ENCODE measurements at places on chromosomes 11 and 22.

GRCh38 chr11:587978-588380 is 11.7 kb downstream of the PHRF1 start:
- DNase-seq, result no peak

- no peak for DNase-seq
Observed at GRCh38 chr22:41368543-41369423, 13.0 kb upstream of the TEF start.

DNA sequence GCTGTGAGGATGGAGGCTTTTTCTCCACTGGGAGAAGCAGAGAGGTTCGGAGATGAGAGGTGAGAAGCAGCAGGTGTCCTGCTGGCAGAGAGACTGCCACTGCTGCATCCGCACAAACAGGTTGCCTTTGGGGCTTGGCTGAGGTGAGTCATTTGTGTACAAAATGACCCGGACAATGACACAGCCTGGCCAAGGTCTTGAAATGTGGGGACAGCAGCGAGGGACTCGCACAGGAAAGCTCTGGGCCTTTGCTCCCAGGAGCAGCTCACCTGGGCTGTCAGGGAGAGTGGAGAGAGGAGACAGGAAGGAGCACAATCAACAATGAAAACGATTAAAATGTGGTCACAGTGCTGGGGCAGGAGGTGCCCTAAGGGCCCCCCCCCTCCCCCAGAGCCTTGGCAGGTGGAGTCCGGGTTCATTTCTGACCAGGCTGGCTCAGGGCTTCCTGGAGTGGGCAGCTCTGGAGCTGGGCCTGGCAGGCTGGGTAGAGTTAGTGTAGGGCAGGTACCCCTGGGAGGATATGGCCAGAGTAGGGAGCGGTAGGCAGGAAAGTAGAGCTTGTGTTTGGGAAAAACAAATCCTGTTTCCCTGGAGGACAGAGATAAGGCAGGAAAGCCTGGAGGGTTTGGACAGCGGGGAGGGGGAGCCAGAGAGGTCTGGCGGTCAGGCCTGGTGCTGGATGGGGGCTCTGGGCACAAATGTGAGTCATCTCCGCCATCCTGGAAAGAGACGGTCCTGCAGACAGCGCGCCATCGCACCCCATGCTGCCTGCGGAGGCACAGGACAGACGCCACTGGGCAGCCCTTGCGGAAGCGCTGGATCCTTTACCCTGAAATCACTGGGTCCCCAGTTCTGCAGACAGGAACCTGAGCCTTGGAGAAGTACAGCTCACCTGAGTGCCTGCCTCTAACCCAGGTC is 37.8 kb upstream of the CELSR1 start:
- DNase-seq, result no peak

GRCh38 chr11:46295312-46296058 is 18.0 kb downstream of the CREB3L1 start:
- peak; percentile 45 for DNase-seq

DNA sequence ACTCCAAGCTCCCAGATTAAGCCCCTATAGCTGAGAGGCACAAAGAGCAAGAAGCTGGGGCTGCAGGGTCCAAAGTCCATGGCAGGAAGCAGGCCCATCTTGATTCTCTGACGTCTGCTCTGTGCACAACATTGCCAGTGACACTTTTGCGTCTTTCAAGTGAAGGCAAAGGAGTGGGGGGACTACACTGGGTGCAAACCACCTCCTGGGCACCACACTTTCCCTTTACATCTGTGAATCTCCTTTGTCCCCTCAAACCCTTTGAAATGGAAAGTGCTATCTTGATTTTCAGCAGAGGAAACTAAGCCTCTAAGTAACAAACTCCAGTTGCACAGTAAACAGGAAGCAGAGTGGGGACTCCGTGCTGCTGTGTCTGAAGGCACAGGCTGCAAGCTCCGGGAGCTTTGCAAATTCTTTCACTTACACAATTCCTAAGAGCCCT is 428.0 kb downstream of the LARGE1 start:
- DNase-seq, result no peak

DNA sequence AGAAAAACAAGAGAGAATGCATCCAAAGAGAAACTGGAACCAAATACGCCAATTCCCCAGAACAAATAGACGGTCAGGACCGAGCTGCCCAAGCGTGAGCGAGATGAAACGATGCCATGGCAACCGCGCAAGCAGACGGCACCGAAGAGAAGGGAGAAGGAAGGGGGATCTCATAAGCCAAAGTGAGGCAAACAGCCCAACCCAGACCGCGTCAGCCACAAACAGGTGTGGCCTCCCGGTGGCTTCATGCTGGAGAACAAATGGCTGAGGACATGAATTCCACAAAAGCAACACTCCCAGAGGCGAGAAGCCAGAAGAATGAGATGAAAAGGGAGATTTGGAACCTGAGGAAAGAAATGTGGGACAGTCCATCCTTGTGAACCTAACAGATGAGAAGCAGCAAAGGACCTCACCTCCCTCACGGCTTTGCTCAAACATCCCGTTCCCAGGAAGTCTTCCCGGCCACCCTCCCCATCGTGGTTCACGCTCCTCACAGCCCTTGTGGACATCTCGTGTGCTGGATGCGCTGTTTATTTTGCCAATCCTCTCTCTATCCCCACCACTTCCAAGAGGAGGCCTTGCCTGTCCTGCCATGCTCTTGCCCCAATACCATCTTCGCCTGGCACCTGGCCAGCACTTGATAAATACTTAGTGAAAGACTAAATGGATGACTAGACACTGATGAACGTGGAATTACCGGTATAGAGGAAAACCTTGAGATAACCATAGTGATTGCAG is 89.1 kb upstream of the RTL6 start:
- no peak for DNase-seq

- no peak for DNase-seq
Observed at GRCh38 chr22:38964989-38965388, 7.6 kb downstream of the APOBEC3A start.

- DNase-seq, result no peak
Observed at GRCh38 chr11:2760196-2760871, 60.5 kb upstream of the KCNQ1OT1 start.

GRCh38 chr22:50599816-50600455 is 657 bp upstream of the MAPK8IP2 start:
- no peak for DNase-seq

DNA sequence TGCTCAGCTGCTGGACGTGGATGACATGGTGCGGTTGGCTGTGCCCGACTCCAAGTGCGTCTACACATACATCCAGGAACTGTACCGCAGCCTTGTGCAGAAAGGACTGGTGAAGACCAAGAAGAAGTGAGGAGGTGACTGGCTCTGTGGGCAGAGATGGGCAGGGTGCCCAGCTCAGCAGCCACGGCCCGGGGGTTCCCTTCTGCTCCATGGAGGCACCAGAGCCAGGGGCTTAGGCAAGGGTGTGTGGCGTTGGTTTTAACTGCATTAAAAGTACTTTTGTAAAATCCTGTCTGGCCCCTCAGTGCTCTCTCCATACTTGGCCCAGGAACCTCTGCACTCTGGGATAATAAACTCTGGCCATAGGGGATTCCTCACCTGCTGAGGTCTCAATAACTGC is 12.6 kb downstream of the SMTNL1 start:
- DNase-seq, result no peak

DNA sequence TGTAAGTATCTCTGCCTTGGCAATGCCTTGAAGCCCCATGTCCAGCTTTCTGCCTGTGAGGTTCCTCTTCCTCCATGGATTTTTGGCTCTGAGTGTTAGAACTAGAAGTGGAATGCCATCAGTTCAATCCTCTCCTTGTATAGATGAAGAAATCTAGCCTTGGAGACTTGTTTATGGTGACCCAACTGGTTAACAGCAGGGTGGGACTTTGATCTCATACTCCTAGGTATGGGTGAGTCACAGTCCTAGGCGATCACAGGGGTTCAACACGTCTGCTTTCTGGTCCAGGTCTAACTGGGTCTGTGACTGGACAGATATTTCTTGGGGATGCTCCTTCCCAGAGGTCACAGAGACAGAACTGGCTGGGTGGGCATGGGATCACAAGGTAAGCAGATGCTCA is 9.2 kb upstream of the MTFP1 start:
- no peak for DNase-seq

GRCh38 chr11:64626637-64627036 is 35.6 kb downstream of the SLC22A12 start:
- no peak for DNase-seq

- no peak for DNase-seq
Observed at GRCh38 chr22:37578002-37578401, 1.9 kb downstream of the LGALS2 start.

Data from stimulated activated CD8-positive, alpha-beta memory T cell treated with anti-CD3 and anti-CD28 coated beads, Interleukin-15, amount 100 ng/mL, for 1 hour (primary cell).